ENCODE measurements at places on chromosomes 11 and 22.

DNA sequence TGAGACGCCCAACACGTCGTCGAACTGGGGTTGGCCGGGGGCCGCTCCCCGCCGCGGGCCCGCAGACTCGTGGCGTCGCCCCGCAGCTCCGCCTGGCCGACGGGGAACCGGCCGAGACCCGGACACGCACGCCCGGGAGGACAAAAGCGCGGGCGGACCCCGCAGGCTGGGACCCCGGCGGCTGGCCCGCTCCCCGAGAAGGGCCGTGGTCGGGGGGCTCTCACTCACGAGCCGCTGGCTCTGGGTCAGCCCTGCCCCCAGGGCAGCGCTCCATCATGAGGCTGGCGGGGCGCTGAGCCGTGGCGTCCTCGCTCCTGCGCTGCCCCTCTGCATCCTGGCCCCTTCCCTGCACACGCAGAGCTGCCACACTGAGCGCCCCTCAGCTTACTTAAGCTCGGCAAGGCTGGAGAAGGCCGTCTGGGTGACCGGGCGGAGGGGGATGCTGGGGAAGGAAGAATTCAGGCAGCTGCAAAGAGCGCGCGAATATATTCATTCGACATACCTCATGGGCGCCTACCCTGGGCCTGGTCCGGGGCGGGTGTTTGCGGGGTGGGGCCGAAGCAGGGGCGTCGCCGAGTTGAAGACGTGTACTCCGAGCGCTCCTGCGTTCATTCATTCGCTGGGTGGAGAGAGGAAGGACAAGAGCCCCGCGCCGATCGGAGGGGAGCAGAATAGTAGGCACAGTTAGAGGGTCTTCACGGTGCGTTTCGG is 579 bp upstream of the CYB5R2 start:
- no peak for DNase-seq

- no peak for DNase-seq
Observed at GRCh38 chr22:50304528-50305392, 2.7 kb downstream of the PLXNB2 start.

GRCh38 chr11:114001416-114001815 is 26.5 kb downstream of the HTR3A start:
- DNase-seq: no peak

DNA sequence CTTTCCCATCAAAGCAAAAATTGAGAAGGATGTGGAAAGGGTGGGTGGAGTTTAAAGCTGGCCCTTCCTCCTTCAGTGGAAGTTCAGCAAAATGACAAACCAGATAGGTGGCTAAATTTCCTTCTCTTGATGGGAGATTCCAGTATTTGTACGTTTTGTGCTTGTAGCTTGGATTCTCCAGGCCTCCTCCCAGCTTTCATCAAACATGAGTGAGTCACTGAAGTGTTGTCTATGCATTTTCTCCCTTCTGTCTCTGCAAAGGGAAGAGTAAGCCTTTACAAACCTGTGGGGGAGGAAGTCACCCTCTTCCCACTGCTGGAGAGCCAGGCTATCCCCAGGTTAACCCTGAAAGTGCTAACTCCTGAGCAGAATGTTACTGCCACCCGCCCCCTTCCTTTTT is 6.4 kb downstream of the MARK2 start:
- no peak for DNase-seq

GRCh38 chr11:108685419-108686130 is 20.7 kb downstream of the DDX10 start:
- no peak for DNase-seq

DNA sequence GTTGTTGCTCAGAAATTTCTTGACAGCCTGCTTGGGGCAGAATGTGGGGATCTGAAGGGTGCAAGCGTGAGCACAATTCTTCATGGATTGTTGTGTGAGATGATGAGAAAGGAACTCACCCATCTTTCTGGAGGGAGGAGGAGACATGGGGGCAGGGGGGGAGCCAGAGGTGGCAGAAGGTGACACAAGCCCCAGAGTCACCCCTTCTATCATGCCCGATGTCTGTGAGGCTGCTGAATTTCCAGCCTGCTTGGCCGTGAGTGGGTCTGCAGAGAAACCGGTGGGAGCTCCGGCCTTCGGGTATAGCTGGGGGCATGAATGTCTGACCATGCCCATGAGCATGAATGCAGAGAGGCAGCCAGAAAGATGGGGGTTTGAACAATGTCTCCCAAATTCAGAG is 870.7 kb downstream of the TBC1D22A start:
- DNase-seq: no peak

GRCh38 chr22:45009606-45010531 is at the start of gene PHF21B:
Gene PHF21B, minus strand, starts transcription at chr22:45010005. Its CDS starts 456 bp downstream, at chr22:45009549.
- peak; percentile 7 for DNase-seq

GRCh38 chr11:76605338-76606074 is 65.0 kb downstream of the LRRC32 start:
- no peak for DNase-seq

GRCh38 chr22:19290400-19291217 is 910 bp downstream of the CLTCL1 start:
- no peak for DNase-seq

- DNase-seq: no peak
Observed at GRCh38 chr22:45139693-45140092, 24.0 kb upstream of the NUP50 start.

DNA sequence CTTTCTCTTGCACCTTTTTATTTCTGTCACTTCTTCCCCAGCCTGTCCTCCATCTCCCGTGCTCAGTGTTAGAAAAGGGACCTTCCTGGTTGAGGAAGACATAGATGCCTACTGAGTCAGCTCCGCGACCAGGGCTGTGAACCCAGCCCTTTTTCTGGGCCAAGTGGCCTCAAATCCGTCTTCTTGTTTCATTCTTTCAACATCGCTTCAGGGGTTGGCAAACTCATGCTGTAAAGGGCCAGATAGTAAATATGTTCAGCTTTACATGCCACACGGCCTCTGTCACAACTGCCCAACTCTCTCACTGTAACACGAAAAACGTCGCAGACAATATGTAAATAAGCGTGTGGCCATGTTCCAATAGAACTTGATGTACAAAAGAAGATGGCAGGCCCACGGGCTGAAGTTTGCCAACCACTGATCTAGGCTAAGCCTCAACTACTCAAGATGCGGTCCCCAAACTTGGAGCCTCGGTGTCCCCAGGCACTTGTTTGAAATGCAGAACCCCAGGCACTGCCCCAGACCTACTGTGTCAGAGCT is 338.4 kb downstream of the MN1 start:
- DNase-seq: no peak

DNA sequence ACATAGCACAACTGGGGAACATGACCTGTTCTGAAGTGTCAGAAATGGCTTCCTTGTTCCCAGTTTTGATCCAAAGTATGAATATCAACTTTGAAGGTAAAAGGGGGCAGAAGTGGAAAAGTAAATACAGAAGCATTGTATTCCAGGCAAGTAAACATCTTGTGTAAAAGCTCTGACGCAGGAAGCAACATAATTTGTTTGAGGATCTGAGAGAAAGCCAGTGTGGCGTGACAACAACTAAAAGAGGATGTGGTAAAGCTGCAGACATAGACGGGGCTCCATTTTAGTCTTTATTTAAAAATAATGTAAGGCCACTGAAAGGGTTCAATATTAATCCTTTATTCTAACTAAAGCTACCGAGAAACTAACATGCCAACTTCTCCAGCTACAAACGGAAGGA is 310.2 kb downstream of the DLG2 start:
- DNase-seq: no peak

GRCh38 chr22:25747245-25747944 is 5.4 kb downstream of the MYO18B start:
- no peak for DNase-seq

GRCh38 chr11:11871991-11872401 is 30.2 kb downstream of the USP47 start:
- DNase-seq: no peak

GRCh38 chr22:40726514-40726913 is 47.2 kb downstream of the MCHR1 start:
- DNase-seq: no peak

DNA sequence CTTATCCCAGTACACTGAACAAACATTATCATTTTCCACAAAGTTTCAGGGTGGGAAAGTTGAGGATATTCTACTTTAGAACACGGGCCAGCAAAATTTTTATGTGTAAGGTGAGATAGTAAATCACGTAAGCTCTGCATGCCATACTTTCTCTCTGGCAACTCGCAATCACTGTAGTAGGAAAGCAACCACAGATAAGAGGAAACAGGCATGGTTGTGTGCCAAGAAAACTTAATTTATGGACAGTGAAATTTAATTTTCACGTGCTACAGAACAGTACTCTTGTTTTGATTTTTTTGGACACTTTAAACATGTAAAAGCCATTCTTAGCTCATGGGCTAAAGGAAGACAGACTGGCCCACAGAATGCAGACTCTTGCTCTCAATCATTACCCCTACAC is 82.5 kb downstream of the LARGE1 start:
- DNase-seq: no peak

- DNase-seq: no peak
Observed at GRCh38 chr11:112834277-112834755, 126.9 kb upstream of the NCAM1 start.

DNA sequence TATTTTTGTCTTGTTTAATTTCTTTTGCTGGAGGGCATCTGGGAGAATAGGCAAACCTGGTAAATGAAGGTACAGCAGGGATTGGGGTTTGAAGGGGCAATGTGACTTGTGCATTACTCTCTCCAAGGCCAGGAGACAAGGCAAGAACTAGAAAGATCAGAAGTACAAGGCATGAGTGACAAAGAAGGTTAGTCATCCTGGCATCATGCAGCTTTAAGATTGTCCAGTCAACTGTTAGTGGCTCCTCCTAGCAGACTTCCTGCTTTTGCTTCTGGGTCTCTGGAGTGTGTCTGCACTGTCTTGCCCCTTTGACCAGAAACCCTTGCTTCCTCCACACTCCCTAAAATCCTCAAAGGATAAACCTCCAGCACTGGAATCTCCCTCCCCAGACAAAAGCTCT is 27.2 kb upstream of the GLYATL1 start:
- DNase-seq: no peak

DNA sequence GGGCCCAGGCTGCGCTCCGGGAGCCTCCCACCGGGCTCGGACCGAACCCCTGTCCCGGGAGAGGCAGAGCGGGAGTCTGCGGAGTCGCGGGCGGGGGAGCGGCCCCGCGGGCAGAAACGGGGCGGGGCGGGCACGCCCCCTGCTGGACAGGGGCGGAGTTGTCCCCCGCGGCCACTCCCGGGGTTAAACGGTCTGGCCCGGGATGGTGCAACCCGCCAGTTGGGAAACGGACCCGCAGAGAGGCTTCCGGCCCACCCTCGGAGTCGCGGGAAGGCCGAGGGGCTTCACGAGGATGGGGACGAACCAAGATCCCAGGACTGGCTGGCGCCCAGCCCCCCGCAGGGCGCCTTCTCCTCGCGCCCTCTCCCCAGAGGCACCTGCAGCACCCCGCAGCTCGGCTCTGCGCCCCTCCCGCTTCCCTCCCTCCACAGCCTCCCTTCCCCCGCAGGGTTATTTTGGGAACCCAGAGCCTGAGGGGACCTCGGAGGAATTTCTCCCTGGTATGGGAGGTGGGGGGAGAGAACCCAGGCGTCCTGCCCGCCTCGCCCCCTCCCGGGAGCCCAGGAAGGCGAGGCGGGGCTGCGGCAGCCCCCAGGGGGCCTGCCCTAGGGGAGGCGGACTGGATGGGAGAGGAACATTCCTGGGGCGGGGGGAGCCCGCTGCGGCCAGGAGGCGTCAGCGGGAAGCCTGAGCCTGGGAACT is 902 bp downstream of the RASGRP2 start:
- DNase-seq: peak; percentile 82

- no peak for DNase-seq
Observed at GRCh38 chr22:45254388-45254787, 13.7 kb upstream of the KIAA0930 start.

DNA sequence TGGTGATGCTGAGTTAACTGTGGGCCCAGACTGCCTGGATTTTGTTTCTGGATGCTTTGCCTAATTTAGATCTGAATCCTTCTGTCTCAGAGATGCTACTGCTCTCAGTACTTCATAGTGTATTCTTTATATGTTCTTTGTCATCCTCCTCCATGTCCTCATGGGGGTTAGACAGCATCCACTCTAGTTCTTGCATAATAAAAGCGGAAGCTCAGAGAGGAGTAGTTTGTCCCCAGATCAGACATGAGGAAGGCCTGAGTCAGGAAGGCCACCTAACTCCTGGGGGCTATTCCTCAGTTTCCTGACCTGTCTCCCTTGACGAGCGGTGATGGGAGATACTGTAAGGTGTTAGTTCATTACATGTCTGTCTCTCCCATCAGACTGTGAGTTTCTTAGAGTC is 90.2 kb downstream of the SCN3B start:
- no peak for DNase-seq

- DNase-seq: no peak
Observed at GRCh38 chr11:35282221-35282882, 137.0 kb downstream of the SLC1A2 start.

GRCh38 chr11:110493346-110493745 is 63.6 kb downstream of the FDX1 start:
- no peak for DNase-seq

GRCh38 chr22:31431950-31432349 is 32.5 kb downstream of the DRG1 start:
- no peak for DNase-seq

DNA sequence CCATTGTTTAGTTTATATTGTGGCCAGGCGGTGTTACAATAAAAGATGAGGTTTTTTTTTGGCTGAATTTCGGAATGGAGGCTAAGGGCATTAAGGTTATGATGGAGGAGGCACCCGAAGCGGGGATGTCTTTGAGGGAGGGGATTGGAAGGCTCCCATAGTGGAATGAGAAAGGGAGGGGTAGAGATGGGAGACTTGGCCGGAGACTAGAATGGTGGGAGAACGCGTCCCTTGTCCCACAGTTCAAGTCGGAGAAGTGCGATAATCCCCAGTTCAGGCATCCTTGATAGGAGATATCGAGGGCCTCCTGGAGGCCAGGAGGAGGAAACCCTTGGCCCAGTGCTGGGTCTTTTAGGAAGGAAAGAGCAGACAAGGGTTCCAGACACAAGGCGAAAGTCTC is 21.6 kb downstream of the ZNF195 start:
- no peak for DNase-seq

GRCh38 chr22:37627121-37627520 is 12.3 kb upstream of the SH3BP1 start:
- DNase-seq: no peak

GRCh38 chr22:29081517-29082236 is 8.8 kb downstream of the KREMEN1 start:
- DNase-seq: no peak

DNA sequence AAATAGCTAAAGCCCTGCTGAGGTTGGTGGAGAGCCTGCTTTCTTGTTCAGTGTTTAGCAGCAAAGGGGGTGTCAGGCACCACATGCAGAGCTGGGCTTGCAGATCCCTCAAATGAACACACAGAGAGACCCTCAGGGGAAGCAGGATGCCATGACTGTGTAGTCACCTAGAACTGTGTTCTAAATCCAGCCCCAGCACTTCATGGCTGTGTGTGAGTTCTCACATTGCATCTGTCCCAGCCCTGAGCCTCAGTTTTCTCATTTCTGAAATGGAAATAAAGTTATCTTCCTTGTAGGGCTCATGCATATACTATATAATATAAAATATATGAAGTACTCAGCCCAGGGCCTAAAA is 47.1 kb downstream of the CWC15 start:
- no peak for DNase-seq

DNA sequence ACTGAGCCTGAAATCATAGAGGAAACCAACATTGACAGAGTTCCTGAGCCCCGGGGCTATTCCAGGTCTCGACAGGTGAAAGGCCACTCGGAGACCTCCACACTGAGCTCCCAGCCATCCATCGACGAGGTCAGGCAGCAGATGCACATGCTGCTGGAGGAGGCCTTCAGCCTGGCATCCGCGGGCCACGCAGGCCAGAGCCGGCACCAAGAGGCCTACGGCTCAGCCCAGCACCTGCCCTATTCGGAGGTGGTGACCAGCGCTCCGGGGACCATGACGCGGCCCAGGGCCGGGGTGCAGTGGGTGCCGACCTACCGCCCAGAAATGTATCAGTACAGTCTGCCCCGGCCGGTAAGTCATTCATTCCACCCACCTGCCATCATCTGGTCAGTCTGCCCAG is 54.9 kb downstream of the C11orf91 start:
- no peak for DNase-seq
